Iris pigment epithelial cell (primary cell): ENCODE measurements at places on chromosomes 6 and 20.
A peak's percentile ranks its signal among the peaks of the same experiment; 100 is the strongest.

DNA sequence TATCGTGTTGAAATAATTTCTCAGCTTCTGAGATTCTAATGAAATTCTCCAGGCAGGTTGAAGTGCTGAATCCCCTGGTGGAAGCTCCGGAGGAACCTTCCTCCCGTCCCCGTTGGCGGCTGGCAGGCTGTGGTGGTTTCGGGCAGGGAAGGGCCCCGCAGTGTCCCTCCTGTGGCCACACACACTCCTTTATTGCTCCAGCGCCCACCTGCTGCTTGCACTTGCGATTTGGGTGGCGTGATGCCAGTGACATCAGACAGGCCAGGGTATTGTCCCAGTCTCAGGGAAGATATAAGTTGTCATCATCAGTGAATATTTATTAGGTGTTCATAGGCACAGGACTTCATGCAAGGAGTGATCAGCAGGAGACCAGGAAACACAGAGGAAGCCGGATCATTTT lies 530.4 kb downstream of the QKI start:
- DNase-seq = no peak

GRCh38 chr6:111936718-111937117 lies 63.5 kb upstream of the FYN start:
- DNase-seq = no peak

GRCh38 chr6:159642481-159642880 lies 50.6 kb downstream of the SOD2 start:
- no peak for DNase-seq

GRCh38 chr6:38739532-38739931 lies 24.4 kb downstream of the DNAH8 start:
- no peak for DNase-seq

- no peak for DNase-seq
These were observed 95.1 kb upstream of the EXOC2 start for GRCh38 chr6:788058-788457.

DNA sequence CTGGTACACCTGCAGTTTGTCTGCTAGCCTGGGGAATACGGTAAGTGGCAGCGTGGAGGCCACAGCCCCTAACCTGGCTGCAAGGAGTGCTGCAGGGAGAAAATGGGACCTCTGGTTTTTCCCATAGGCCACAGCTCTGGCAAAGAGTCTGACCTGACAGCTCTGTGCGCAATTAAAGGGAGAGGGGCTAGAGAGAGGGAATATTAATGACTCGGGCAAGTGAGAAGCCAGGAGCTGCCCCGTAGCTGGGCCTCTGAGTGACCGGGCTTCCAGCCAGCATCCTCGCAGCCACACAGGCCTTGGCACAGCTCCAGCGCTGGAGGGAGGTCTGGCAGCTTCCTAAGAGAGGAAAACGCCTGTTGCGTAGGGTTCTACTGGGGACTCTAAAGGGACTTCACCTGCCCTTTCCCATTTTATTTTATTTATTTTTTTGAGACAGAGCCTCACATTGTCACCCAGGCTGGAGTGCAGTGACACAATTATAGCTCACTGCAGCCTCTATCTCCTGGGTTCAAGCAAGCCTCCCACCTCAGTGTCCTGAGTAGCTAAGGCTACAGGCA lies 18.2 kb upstream of the OCSTAMP start:
- DNase-seq = peak; percentile 70

DNA sequence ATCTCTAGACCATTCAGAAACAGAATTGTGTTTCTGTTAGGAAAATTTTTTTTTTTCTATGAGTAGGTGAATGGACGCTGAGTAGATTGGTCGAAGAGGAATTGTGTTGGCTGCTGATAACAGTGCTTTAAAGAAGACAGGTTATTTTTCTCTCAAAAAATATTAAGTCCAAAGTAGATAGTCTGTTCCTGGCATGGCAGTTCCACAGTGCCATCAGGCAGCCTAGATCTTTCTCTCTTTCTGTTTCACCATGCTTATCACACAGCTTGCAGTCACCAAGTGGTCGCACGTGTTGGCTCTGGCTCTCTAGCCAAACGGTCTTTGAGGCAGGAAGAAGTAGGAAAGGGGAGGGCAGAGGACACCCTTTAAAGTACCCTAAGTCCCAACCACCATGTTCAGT lies 22.4 kb upstream of the SERINC3 start:
- DNase-seq = no peak

- DNase-seq = peak; percentile 7
These were observed 47.4 kb downstream of the PDE10A start for GRCh38 chr6:165615636-165616035.

DNA sequence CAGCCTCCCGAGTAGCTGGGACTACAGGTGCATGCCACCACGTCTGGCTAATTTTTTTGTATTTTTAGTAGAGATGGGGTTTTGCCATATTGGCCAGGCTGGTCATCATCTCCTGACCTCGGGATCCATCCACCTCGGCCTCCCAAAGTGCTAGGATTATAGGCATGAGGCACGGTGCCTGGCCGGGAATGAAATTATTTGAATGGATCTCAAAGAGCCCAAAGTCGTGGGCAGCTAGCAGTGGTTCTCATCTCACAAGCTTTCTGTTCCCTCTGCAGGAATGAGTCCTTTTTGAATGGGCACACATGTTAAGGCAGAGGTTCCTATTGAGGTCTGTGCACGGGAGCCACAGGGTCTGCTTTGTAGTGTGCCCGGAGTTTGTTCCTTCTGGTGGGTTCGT lies 34.9 kb downstream of the PPP1R3G start:
- no peak for DNase-seq

DNA sequence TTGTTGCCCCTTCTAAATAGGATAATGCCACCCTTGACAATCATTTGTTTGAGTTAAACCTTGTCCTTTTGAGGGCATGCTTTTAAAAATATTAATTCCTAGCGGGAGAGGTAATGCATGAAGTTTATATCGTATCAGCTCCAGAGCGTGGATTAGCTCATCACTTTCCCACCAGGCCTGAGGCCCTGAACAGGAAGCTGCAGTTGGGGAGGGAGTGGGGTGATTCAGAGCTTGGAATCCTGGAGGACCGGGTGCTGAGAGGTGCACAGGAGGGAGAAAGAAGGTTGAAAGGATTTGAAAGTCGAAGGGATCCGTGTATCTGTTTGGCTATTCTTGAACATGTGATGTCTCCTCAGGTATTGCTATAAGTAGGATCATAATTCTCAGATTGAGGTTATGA lies 25.0 kb downstream of the ZDHHC14 start:
- peak; percentile 76 for DNase-seq

DNA sequence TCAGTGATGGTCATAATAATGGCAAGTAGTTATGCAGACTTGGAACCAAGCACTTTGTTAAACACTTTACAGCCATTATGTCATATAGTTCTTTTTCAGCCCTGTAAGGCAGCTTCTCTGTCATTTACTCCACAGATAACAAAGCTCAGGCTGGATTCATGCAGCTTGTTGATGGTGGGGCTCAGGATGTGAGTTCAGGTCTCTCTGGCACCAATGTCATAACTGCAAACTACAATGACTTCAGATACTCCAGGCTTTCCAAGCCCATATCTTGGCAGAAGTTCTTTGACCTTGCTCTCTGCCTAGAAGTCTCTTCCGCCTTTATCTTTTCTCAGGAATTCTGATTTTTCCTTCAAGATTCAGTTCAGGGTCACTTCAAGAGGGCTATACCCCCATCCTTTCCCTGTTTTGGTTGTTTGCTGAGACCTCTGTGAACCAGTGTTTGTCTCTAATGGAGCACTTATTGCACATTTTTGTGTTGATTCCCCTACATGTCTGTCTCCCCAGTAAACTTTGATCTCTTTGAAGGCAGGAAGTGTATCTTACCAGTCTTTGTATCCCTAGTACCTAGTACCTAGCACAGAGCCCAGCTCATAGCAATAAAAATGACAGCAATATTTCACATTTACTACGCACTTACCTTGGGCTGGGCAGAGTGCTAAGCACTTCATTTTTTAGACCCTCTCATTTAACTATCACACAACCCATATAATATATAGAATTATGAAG lies 19.7 kb upstream of the EFHC1 start:
- no peak for DNase-seq

GRCh38 chr6:18186033-18186432 lies 30.8 kb downstream of the KDM1B start:
- DNase-seq = no peak

GRCh38 chr6:147586044-147586443 lies 77.6 kb downstream of the SAMD5 start:
- DNase-seq = peak; percentile 39

GRCh38 chr20:2206957-2207769 lies 88.6 kb upstream of the TGM3 start:
- peak; percentile 43 for DNase-seq
